ENCODE measurements at places on chromosomes 7 and 10.

GRCh38 chr10:111211706-111212105 lies 134.9 kb downstream of the ADRA2A start:
- DNase-seq, result peak; percentile 97

DNA sequence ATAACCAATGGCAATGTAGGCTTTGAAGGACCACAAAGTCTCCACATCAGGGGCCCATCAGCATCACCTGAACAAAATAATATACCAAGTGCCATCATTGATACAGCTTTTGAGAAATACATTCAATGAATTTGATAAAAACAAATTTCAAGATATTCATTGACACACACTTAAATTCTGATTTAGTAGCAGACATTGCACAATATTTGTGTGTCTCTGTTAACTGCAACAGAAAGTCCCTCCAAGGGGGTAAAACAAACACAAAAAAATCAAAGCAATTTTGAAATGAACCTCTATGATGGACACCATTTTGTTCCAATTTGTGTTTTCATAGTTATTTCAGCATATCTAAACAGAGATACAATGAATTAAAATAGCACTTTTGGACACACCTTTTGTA lies 86.8 kb upstream of the RSU1 start:
- DNase-seq, result no peak

GRCh38 chr10:35854661-35855060 lies 212.6 kb upstream of the FZD8 start:
- no peak for DNase-seq

GRCh38 chr10:73597346-73597745 lies 6.2 kb upstream of the USP54 start:
- no peak for DNase-seq

DNA sequence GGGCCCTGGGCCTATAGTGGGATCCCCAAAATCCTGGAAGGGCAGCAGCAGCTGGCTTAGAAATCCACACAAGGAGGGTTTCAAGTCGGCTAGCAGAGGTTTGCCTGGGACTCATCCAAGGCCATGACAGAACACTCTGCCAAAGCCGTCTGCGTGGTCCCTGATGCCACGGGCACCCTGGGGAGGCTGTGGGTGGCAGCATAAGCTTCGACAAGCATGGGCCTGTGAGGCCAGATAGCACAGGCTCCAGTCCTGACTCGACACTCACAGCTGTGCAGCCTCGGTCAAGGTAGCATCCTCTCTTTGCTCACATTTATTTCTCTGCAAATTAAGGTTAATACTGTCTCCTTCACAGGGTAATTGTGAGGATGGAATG lies 138.3 kb downstream of the JCAD start:
- no peak for DNase-seq

DNA sequence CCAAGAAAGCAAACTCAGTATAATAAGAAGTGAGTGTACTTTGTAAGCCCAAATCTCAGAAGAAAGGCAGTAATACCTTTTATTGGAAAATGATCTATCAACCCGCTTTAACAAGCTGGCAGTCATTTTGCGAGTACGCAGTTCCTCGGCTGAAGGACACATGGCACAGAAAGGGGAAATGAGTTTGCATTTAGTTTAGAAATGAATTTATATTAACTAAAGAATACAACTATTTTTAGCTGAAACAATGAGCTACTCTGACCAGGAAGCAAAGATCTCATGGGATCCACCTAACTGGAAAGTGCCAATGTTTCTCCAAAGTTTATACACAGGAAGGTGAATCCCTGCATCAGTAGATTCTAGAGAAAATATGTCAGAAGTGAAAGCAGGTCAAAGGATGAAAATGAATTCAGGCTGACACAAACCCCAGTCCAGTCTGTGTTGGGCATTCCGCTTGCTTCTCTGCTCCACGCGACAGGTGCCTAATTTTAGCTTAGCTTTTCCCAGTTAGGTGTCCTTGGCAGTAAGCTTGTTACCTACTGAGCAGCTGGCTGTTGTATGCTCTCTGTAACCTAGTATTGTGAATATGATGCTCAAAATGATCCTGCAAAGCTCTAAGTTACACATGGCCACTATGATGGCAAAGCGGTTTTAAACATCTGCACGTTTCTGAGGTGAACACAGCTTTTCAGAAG lies 112.8 kb downstream of the LARP4B start:
- no peak for DNase-seq

GRCh38 chr7:116216956-116217571 lies 6.7 kb downstream of the TES start:
- DNase-seq, result no peak

DNA sequence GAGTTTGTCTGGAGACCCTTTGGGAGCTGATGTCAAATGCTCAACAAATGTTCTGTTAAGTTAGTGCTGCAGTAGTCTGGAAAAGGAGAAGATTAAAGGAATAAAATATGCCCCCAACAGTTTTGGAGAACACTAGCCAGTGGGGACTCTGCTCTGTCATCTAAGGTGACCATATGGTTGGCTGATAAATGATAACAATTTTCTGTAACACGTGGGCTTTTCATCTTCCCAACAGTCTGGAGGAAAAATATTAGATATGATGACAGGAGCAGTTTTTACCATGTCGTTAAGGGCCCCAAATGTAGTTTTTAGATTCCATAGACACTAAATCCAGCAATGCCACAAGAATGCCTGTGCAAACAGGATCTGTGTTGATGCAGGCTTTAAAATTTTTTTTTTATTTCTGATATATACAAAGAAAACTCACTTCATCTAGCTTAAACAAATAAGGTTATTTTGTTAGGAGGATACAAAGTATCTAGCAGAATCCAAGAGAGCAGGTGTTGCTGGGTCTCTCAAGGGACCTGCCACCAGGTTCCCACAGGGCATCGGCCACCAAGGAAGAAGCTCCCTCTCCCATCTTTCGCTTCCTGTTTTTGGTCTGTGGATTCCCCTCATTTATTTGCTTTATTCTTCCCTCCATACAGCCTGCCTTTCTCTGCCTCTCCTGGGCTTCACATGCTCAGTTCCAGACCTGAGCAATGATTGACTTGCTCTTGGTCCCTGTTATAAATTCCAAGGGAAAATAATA lies 6.2 kb upstream of the CFAP58 start:
- no peak for DNase-seq

- DNase-seq, result no peak
Observed at GRCh38 chr7:101804088-101804963, 13.1 kb upstream of the CUX1 start.

GRCh38 chr7:27992097-27992496 lies 188.5 kb downstream of the JAZF1 start:
- no peak for DNase-seq

GRCh38 chr10:104577163-104577562 lies 63.9 kb upstream of the SORCS3 start:
- DNase-seq, result no peak

GRCh38 chr7:88686468-88687229 lies 72.9 kb upstream of the ZNF804B start:
- DNase-seq, result no peak

DNA sequence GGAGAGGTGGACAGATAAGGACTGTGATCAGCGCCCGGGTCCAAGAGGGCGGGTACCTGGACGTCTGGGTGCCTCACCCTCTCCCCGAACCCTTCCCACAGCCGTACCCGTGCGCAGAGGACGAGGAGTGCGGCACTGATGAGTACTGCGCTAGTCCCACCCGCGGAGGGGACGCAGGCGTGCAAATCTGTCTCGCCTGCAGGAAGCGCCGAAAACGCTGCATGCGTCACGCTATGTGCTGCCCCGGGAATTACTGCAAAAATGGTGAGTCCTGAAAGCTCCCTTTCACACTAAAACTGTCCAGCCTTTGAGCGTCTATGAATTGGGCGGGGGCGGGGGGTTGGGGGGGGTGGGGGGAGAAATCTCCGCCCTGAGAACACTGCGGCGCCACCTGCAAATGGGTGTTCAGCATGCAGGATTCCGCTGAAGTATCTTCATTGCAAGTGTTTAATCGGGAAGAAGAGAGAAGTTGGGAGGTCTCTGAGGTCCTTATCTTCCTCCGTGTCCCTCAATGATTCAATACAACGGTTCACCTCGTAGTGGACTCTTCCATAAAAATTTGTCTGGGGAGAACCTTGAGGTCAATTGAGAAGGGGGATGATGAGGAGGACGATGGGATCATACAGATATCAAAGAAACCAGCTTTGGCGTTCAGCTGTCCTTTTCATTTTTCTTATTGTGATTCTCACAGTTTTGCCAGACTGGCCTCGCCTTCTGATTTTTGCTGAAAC lies 906 bp downstream of the DKK1 start:
- no peak for DNase-seq

GRCh38 chr7:150778738-150779301 lies 21.3 kb downstream of the TMEM176B start:
- peak; percentile 84 for DNase-seq

GRCh38 chr7:142000244-142000643 lies 4.6 kb downstream of the MGAM start:
- DNase-seq, result no peak

DNA sequence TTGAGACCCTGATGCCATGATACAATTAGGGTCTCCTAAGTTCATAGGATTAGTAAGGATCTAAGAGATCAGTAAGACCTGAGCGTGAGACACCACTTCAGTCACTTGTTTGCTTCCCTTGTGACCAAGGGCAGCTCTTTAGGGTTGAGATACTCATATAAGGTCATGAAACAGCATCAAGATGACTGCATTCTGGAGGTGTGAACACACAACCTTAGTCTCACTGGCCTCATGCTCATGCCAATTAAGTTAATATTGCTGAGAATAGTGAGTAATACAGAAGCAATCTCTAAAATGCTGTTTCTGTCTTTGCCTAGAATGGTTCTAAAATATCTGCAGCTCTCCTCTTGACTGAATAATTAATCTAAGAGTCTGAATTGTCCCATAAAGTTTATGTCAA lies 39.6 kb upstream of the KLHL7 start:
- no peak for DNase-seq

- peak; percentile 86 for DNase-seq
Observed at GRCh38 chr7:47534322-47535034, 47.4 kb downstream of the TNS3 start.

DNA sequence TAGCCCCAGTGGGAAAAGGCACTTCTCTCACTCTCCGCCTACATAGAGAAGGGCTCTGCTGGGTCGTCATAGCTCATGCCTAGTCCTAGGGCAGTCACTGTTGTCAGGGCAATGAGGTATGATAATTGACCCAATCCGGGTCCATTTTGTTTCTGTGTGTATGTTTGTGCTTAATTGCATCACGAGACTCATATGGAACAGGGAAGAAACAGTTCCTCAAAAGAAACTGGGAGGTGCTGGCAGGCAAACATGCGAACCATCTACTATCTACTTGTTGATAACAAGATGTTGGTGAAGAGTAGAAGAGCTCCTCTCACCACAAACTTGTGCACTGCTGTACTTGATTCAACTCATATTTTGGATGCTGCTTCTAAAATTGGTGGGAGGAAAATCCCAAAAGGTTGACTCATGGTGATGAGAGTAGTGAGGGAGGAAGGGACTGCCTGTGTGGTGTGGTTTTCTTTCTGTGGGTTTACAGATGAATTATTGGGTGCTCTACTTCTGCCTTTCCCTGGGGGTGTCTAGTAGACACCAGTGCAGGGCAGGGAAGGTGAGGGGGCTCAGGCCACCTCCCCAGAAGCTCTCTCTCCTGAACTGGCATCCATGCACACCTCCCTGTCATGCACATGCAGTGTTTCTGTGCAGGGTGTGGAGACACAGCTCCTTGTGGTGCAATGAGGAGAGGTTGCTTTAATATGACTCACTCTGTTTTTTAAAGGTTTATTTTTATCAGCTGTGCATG lies 29.4 kb downstream of the LSMEM1 start:
- peak; percentile 33 for DNase-seq

- DNase-seq, result no peak
Observed at GRCh38 chr10:93591065-93591808, 9.8 kb downstream of the RBP4 start.

- DNase-seq, result no peak
Observed at GRCh38 chr7:104978460-104978859, 35.5 kb upstream of the KMT2E start.

- no peak for DNase-seq
Observed at GRCh38 chr10:83908506-83908905, 230.8 kb upstream of the GHITM start.

DNA sequence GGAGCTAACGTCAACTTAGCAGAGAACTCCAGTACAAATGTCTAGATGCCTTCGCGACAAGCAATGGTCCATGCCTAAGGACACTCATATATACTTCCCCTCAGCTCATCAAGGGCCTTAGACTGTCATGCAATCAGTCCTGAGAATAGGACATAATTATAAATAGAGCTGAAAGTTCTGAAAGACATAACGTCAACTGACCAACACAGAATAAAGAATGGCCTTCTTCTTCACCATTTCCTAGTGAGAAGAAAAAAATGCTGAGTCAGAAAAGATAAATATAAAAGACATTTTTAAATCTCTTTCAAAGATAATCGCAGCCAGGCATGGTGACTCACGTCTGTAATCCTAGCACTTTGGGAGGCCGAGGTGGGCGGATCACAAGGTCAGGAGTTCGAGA lies 83.2 kb downstream of the ARMH3 start:
- no peak for DNase-seq

DNA sequence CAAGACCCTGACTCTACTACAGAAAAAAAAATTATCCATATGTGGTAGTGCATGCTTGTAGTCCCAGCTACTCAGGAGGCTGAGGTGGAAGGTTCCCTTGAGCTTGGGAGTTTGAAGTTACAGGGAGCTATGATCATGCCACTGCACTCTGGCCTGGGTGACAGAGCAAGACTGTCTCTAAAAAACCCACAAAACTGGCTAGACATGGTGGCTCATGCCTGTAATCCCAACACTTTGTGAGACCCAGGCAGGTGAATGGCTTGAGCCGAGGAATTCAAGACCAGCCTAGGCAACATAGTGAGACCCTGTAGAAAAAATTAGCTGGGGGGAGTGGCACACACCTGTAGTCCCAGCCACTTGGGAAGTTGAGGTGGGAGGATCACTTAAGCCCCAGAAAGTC lies 32.9 kb upstream of the CHST3 start:
- DNase-seq, result peak; percentile 48
